Kidney epithelial cell (primary cell): ENCODE measurements at places on chromosomes 12 and 14.

DNA sequence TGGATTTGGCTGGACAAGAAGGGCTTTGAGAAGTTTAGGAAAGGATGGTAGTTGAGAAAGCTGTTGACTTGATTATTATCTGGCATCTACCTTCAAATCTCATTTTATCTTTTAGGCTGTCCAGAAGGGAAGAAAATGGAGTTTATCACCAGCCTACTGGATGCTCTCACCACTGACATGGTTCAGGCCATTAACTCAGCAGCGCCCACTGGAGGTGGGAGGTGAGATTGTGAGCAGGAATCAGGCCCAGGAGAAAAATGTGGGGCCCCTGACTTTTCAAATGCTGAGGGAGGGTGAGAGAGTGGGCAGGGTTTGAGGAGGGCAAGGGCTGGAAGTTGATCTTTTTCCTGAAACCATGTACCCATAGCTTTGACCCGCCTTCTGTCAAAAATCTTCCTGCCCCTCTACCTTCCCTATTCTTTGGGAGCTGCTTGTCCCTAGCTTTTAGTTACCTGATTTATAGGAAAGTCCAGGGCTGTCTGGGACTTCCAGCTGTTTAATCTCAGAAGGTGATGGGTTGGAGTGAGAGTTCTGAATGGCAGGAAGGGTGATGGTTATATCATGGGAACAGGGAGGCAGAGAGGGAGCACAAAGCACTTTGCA is 134.2 kb downstream of the SMOC1 start:
- DNase-seq = no peak

- no peak for DNase-seq
Observed at GRCh38 chr12:41205070-41205709, 17.1 kb downstream of the PDZRN4 start.

GRCh38 chr14:63909984-63910383 is 57.2 kb downstream of the SYNE2 start:
- no peak for DNase-seq

DNA sequence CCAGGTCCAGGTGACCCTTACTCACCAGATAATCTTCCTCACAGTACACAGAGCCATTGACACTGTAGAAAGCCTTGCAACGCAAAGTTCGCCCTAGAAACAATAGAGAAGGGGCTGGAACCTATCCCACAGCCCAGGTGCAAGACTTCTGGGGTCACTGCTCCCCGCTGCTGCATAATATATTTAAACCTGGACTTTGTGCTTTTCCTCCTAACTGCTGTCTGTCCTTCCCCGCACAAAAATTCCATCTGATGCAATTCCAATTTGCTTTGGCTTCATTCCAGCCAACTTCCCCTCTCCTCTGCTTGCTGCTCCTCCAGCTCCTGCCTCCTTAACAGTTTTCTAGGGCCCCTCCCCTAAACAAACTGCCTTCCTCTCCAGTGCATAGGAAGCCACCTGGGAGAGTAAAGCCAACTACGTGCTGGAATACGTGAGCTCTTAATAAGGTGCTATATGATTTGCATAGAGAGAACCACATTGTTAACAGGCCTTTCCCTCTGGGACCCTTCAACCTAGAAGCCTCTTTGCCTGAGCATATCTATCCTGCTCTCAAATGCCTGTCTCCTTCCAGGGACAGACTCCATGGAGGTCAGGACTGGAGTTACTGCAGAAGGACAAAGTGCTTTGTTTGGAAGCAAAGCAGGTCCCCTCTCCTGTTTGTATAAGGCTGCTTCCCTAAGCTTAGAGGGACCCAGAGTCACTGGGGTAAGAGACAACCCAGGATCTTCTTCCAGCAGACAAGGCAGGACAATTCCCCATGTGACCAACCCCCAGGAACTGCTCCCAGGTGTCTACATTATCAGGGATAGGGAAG is 5.5 kb downstream of the AJUBA start:
- no peak for DNase-seq

DNA sequence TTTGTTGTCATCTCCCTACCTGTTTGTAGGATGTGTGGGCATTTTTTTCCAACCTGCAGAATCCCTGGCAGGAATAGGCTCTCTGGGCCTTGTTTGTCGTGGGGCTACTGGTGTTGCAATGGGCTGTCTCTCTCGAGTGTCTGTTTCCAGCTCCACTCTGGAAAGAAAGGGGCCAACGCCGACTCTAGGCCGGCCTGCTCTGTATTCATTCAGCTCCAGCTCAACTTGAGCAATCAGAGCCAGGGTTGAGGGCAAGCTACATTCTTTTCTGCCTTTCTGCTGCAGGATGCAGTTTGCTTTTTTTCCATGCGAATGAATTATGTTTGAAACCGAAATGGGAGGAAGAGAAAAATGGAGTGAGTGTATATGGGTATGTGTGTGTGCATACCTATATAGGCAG is 2.3 kb downstream of the JDP2 start:
- DNase-seq = no peak

DNA sequence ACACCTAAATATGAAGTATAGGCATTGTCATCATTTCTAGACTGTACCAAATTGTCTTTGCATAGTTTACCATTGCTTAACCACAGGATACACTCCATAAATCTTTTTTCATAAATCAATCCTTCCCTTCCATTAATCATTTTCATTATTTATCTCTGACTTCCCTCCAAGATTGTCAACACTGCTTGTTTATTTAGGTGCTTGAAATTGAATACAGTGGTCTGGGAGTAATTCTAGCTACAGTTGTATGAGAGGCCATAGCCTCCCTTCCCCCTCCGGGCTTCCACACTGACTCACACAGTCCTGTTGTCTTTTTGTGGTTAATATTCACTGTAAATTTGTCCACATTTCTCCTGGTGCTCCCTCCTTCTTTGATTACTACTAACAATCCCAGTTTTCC is 114.2 kb upstream of the ARID2 start:
- DNase-seq = peak; percentile 34

GRCh38 chr14:33747749-33748148 is 203.1 kb downstream of the EGLN3 start:
- DNase-seq = no peak

DNA sequence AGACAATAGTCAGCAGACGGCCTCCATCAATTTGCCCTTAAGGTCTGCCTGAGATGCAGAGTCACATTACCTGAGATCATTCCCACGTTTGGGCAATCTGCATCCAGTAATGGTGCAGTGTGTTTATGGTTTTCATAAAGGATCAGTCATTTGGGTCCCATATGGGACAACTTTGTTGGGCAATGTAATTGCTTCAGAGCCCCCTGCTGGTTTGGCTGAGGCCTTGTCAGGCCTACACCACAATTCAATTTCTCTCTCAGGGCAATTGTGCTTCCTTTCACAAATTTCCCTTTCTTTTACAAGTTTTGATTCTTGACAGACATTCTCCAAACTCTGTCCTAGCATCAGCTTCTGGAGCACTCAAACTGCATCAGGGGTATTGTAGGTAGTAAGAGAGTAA is 191.2 kb upstream of the SSTR1 start:
- DNase-seq = no peak

DNA sequence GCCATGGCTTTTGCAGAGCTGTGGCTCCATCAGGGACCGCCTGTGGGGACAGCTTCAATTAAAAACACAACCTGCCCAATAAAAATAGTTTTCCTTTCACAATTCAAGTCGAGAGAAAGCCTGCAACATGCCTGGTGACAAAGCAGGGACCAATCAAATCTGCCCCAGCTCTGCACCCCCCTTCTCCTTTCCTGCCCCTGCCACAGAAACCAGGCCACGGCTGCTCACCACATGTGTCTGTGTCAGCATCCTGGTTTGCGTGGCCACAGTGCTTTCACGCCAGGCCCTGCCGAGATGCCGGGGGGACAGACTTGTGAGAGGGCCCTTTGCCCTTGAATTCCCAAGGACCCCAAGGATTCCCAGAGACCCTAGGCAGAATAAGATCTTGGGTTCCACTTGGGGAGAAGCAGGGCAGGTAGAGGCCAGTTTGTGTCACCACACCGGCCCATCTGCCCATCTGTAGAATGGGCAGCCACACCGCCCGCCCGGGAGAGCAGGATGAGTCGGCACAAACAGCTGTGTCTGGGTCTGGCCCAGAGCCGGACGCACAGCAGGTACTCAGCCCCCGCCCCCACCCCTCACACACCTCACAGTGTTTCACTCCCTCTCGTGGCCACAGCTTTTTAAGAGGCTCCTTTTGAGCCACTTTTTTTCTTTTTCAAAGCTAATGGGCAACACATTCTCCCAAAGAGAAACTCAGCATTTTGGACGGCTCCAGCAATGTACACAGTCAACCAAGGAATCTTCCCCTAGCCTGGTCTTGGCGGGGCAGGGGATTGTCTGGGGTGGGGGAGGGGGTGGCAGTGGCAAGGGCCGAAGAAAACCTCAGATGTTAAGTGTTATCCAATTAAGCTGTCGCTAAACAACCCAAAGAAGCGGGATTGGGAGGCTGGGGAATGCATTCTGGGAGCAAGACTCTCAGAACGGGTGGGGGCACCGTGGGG is 41.5 kb downstream of the BCL11B start:
- DNase-seq = no peak

- no peak for DNase-seq
Observed at GRCh38 chr12:45671254-45671653, 58.3 kb upstream of the ARID2 start.

- no peak for DNase-seq
Observed at GRCh38 chr14:99530407-99531155, 49.4 kb downstream of the CCNK start.

DNA sequence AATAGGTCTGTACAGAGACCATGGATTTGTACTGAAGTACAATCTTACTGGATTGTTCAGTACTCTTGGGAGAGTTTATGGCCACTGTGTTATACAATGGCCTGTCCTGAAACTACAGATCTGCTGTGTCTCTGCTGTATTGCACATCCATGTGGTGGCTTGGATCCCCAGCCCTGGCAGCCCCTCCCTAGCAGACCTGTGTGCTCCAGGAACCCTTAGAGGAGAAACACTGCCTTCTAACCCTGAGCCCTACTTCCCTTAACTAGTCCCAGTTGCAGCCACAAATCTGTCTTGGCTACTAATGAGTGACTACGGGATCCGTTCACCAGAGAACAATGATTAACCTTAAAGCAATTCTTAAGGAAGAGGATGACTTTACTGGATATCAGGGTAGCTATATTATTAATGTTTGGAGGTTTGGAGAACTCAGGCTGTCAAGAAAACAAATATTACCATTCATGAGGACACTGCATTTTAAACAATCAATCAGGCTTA is 27.7 kb downstream of the RNF34 start:
- no peak for DNase-seq

- DNase-seq = no peak
Observed at GRCh38 chr12:47986832-47987231, 17.4 kb downstream of the COL2A1 start.

DNA sequence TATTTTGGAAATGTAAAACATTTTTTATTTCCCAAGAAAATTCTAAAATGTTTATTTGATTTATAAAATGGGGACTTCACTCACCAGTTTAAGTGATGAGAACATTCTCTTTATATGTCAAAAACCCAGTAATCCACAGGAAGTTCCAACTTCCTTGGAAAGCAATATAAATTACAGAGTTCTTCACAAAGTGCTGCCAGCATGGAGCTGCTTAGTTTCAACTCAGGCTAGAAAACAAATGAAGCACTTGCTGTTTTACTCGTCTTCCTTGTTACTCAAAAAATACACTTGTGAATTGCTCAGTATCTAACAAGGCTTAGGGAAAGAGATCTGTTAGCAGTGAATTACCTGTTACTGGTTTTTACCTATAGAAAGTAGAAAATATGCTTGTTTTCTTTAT is 942.7 kb upstream of the MDGA2 start:
- no peak for DNase-seq

DNA sequence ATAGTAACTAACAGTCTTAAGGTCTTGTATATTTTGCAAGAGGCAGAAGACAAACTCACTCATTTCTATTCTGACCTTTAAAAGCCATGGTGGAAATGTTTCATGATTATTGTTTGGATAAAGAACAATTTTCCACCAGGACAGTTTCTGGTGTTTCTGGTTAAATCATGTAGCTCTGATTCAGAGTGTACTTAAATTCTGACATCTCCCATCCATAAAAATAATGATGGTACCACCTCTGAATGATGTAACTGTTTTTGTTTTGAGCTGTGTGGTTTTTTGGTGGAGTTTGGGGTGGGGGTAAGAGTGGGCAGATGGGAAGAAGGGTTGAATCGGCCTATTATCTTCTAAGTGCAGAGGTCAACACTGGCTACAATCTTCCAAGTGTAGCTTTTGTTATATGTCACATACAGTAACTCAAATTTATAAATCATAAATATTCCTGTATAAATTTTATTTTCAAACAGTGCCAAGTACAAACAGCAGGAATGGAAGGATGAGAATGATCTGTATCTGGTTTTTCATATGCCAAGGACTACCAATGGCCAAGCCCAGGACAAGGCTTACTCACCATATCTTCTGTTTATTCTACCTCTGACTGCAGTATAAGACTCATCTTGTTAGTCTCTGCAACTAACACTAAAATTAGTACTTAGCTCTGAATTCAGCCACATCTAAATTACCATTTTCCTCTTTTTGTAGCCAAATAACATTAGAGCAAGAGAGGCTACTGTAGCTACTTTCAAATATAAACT is 108.7 kb downstream of the BCAT1 start:
- no peak for DNase-seq

- no peak for DNase-seq
Observed at GRCh38 chr14:99619835-99620834, 16.1 kb upstream of the CCDC85C start.

DNA sequence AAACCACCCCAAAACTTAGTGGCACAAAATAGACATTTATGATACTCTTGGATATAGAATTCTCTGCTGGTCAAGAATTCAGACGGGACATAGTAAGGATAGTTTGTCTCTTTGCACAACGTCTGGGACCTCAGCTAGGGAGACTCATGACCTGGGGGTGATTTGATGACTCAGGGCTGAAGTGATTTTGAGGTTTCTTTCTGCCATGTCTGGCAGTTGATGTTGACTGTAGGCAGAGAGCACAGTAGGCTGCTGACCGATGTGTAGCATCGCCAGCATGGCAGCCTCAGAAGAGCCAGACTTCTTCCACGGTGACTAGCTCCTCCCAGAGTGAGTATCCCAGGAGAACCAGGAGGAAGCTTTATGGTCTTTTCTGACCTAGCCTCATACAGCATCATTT is 88.9 kb upstream of the FRMD6 start:
- no peak for DNase-seq

DNA sequence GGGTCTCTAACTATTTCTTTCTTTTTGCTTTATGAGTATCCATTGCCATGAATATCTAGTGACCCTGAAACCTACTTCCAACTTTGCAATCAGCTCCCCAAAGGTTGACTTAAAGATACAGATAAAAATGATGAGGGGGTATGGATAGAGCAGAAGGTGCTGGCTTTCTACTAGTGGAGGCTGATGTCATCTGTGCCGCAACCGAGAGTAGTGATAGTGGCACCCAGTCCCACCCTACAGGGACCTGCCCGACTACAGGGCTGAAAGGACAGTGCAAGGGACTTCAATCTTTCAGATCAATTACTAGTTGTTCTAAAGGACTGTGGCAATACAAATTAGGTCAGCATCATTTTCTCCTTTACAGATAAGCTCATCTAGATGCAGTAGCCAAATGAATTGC is 806.0 kb downstream of the VRK1 start:
- DNase-seq = no peak
